ENCODE measurements at places on chromosomes 5 and 9.

DNA sequence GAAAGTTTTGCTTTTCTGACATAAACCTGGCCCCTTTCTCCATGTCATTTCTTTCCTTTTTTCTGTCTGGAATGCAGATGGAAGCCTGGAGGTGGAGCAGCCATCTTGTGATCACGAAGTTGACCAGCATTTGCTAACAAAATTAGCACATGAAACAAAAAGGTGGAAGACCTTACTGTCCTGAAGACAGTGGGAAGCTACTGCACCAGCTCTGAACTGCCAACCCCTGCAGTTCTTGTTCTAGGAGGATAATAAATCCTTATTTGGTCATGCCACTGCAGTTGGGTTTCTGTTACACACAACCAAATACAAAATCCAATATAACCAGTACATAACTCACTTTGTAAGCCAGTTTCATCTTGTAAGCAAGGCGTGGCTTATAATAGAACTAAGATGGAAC is 249.4 kb upstream of the TBCA start:
- DNase-seq, result no peak

DNA sequence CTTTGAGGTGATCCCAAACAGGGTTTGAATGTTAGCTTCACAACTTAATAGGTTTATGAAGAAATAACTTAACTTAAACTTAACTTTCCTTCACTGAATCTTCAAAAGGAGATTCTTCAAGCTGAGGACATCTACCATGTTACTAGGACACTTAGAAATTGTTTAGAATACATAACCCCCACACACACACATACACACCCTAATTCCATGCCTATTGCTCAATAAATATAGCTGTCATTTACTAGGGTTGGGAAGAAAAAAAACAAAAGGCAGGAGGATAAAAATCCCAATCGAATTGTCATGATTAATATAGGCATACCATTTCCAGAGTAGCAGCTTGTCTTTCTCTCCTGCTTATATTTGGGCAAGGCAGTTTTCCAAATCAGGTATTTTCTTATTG is 68.3 kb downstream of the ALDH1A1 start:
- no peak for DNase-seq

DNA sequence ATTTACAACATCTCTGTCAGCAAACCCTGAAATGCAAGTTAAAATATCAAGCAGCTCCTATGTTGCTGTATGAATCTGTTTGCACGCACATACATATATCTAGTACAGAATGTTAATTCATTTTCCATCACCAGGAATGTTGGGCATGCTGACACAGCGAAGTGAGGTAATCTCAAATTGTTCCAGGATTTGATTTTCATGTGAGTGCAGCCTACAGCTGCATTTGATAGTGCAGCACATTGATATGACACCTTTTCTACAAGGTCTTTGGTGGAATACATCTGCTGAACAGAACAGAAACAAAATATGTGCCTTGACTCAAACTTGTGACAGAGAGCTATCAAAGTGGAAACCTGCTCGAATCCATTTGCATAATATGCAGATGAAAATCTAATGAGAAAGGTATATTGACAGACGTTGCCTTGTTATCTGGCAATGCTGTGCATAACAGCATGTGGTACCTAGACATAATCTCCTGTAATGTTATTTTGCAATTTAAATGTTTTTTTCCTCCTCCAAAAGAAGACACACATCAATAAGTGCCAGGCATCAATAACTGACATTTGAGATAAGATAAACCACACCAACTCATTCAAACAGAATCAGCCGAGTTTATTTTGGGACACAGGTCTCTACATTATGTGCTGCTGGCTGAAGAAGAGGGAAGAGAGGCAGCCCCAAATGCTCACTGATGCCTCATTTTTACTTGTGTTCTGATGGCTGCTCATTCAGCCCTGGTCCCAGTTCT is 512.2 kb downstream of the ZNF608 start:
- no peak for DNase-seq

DNA sequence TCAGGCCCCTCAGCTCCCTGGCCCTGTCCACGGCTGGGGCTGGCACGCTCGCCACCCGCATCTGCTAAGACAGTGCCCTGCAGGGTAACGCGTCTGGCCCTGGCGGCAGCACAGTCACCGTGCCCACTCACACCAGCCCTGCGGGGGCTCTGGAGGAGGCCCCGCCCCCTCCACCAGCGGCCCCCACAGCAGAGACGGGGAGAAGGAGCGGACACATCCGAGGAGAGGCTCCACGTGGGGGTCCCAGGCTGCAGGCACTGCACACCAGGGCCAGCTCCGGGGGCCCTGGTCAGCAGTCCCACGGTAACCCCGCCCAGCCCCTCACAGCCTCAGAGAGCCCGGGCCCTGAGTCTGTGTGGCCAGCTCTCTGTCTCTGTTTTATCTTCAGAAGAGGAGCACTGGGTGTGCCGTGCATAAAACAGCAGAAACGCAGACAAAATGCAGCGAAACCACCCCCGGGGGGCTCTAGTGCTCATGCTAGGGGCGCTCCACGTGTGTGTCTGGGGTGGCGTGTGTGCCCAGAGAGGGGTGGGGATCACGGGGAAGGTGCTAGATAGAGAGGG is 47.5 kb upstream of the NRARP start:
- no peak for DNase-seq

DNA sequence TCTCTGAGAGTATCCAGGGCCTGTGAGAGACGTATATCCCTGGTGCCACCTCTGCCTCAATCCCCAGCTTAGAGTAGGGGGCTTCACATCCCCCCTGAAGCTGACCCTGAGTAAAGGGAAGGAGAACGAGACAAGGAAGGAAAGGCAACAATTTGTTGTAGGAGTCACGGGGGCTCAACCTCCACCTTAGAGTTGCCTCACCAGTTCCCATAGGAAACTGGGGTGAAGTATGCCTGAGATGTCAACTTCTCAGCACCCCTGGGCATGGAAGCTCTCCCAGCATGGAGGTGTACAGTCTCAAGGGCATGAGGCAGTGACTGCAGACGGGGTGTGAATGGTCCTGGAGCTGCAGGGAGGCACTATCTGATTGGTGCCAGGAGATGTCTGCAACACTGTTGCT is 53.6 kb downstream of the S1PR3 start:
- no peak for DNase-seq

Measured in T-cell (primary cell).